ENCODE measurements at places on chromosomes 1 and 21.

DNA sequence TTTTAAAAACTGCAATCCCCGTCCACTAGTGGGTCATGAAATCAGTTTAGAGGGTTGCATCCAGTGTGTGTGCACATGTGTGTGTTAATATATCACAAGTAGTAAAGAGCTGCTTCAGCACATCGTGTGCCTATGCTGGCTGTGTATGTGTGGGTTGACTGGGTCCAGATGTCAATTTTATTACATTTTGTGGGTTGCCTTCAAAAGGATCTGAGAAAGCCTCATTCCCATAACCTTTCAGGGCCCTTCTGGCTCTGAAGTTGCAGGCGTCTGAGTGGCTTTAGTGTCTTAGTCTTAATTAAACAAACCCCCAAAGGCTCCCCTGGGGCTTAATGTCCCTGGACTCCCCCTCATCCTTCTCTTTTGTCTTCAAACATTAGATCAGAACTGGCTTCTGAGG, 19.8 kb downstream of the PLA2G2D start:
- DNase-seq = no peak

GRCh38 chr1:221739018-221739676, 2.7 kb downstream of the DUSP10 start:
- no peak for DNase-seq

DNA sequence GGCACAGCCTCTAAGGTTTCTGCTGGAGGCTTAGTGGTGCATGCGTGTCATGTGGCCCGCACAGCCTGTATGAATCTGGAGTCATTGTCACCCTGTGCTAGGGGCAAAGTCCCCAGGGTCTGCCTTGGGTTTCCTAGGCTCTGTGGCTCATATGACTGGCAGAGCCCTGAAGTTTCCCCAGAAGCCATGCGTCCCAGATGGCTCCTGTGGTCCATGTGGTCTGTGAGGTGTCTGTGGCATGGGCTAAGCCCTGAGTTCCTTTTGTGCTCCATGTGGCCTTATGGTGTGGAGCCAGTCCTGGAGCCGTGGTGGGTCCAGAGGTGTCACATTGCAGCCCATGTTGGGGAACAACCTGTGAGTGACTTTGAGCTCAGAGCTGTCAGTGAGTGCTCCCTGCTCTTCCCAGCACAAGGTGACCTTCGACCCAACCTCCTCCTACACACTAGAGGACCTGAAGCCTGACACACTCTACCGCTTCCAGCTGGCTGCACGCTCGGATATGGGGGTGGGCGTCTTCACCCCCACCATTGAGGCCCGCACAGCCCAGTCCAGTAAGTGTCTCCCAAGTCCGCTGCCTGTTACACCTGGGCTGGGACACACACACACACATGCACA, 57.8 kb upstream of the KDM4A start:
- no peak for DNase-seq

GRCh38 chr1:5991381-5992025, 722 bp downstream of the NPHP4 start:
- no peak for DNase-seq

DNA sequence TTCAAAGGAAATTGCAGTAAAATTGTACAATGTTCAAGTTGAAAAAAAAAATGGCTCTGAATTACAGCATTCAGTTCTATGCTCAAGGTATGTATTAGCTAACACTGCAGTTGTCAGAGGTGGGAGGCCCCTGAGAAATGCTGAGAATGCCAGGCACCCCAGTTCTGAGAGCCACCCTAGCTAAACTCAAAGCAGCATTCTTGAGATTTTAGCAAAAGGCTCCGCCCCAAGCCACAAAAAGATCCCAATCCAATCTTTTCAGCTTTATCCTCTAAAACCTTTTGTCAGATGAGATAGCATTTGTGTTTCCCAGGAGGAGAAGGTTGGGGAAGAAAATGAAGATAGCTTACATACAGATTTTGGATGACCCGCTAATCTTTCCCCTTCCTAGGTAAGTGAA, 68.8 kb downstream of the SMYD2 start:
- no peak for DNase-seq

GRCh38 chr1:207102659-207103058, 1.4 kb upstream of the C4BPA start:
- no peak for DNase-seq

GRCh38 chr1:119771016-119771415, 2.3 kb upstream of the HMGCS2 start:
- no peak for DNase-seq

- DNase-seq = no peak
Observed at GRCh38 chr1:201108614-201109013, 3.6 kb downstream of the CACNA1S start.

- DNase-seq = no peak
Observed at GRCh38 chr1:32346532-32347157, 10.6 kb upstream of the MARCKSL1 start.

- no peak for DNase-seq
Observed at GRCh38 chr1:29211086-29212030, 19.4 kb downstream of the MECR start.

- no peak for DNase-seq
Observed at GRCh38 chr1:157092831-157093230, 6.8 kb downstream of the ETV3L start.

- no peak for DNase-seq
Observed at GRCh38 chr1:1085911-1086841, 12.1 kb upstream of the RNF223 start.

- no peak for DNase-seq
Observed at GRCh38 chr1:54681358-54681757, 34.3 kb upstream of the TTC4 start.

DNA sequence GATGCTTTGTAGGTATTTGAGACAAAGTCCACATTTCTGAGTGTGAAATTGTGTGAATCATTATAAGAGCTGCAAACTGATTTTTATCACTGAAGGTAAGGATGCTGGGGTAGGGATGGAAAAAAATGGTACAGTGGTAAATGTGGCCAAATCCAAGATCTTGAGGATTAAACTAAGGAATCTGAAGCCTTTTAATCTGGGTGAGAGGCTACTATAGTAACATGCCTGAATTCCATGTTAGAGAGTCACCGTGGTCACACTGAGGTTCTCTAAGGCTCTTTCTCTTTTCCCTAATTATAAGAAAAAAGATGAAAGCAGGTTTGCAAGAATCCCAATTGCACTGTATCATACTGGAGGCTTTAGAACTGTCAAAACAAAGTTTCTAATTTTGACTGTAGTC, 17.6 kb downstream of the PTGER3 start:
- DNase-seq = no peak

- DNase-seq = no peak
Observed at GRCh38 chr1:180501865-180502360, 464 bp downstream of the ACBD6 start.

DNA sequence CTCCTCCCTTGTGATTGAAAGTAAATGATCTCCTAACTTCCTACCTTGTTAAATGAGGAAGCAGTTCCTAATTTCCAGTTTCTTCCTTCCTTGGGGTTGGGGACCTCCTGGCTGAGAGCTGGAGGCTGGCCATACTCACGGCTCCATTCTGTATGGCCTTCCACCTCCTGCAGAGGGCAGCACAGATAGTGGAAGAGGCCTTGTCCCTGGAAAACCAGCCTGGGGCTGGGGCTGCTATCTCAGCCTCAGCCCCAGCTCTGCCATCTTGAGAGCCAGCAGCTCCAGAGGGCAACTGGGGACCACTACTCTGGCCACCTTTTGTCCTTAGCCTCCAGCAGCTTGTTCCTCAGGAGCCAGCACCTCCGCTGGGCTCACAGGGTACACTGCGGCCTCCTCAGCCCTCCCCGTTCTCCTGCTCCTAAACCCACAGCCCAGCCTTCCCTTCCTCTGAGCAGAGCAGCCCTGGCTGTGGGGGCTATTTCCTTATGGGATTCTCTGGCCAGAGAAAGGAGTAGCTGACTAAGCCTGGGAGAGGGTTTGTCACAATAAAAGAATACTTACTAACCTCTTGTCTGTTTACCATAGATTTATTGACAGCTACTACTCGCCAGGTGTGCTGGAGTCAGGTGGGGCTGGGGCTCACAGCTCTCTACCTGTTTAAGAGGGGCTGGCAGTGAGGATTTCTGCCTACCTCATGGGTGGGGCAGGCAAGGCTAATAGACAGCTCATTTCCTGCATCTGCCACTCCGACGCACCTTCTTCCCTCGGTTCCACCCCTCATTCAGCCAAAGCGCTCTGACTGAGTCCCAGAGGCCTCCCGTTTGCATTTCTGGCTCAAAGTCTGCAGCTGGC, 6.3 kb downstream of the TMEM234 start:
- peak; percentile 23 for DNase-seq

GRCh38 chr1:10064416-10065343, 31.9 kb downstream of the UBE4B start:
- DNase-seq = no peak

GRCh38 chr1:229191066-229191674, 79.7 kb upstream of the RAB4A start:
- DNase-seq = no peak

DNA sequence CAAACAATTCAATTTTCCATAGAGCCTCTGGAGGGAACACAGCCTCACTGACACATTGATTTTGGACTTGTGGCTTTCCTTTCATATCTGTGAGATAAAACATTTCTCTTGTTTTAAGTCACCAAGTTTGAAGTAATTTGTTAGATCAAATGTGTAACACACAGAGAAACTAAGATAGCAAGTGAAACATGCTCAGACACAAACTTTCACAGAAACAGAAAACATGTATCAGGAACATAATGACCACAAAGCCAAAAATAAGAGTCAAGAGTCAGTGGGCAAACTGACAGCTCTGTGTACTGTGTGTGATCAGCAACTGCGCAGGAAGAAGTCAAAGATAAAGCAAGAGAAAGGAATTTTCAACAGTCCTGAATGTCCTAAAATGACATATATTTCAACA, 1237.5 kb downstream of the AMY1C start:
- DNase-seq = no peak

GRCh38 chr21:34351786-34352241, 12.0 kb upstream of the KCNE2 start:
- no peak for DNase-seq

GRCh38 chr1:236535190-236535589, 11.4 kb downstream of the LGALS8 start:
- DNase-seq = no peak

- DNase-seq = no peak
Observed at GRCh38 chr1:231964961-231965360, 338.4 kb downstream of the DISC1 start.

DNA sequence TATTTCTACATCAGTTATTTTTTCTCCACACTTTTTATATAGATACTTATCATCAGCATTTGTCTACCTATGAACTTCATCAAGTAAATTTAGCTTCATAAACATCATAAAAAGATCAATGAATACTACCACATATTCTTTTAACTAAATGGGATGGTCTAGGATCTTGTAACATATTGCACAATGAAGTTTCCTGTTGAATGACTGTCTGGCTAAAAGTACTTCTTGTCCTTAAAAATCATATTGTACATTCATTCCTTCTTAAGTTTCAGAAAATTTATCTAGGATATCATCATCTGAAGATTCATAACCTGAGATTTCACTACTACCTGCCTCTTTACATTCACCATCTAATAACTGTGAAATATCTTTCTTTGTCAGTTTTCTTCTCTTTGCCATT, 69.0 kb downstream of the MAGI3 start:
- no peak for DNase-seq

DNA sequence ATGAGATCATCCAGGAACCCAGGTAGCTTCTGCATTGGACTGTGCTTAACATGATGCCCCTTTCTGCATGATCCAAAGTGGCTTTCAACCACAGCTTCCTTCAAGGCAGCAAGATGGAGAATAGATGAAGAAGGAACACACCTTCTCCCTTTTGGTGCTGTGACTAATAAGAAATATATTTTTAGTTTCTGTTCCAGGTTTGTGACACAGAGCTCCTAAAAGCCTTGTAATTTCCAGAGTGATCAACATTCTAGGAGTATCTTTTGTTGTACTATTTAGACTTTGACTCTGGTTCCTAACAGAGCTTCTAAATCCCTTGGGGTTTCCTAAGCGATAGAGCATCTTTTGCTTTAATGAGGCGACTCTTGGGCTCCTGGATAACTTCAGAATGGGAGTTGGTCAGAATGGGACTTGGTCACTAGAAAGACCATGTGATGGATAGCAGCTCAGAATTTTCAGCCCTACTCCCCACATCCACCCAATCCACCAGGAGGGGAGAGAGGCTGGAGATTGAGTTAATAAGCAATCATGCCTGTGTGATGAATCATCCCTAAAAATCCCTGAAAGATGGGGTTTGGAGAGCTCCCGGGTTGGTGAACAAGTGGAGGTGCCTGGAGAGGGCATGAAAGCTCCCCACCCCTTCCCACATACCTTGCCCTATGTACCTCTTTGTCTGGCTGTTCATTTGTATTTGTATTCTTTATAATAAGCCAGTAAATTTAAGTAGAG, 134.8 kb downstream of the FGGY start:
- no peak for DNase-seq

GRCh38 chr1:200909757-200910239, 15.1 kb downstream of the INAVA start:
- DNase-seq = no peak

DNA sequence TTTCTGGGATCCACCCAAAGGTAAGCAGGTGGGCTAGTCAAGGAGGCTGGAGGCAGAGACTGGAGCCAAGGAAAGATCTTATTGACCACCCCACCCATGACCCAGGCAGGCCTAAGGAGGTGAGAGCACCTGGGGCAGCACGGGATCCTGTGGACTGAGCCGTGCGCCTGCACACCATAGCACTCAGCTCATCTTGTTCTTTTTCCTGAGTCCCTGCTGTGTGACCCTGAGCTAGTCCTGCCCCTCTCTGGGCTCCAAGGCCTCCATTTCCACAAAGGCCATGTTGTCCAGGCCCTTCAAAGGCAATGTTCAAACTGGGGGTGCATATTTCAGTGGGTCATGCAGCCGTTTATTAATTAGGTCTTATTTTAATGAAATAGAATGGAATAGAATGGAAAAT, 7.2 kb downstream of the FAM131C start:
- no peak for DNase-seq

GRCh38 chr1:85992791-85993190, 163.8 kb downstream of the COL24A1 start:
- DNase-seq = no peak

DNA sequence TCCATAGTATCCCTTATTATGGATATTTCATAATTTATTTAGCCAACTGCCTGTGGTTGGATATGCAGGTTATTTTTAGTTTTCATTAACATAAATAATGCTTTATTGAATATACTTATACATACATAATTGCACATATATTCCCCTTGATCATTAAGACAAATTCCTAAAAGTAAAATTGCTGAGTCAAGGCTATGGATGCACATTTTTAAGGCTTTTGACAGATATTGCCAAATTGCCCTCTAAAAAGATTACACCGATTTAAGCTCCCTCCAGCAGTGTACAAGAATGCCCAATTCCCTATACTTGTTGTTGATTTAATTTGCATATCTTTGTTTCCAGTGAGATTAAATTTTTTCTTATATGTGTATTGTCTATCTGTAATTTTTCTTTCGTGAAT, 176.7 kb downstream of the C1orf94 start:
- DNase-seq = no peak

- DNase-seq = peak; percentile 24
Observed at GRCh38 chr1:184973272-184974055, 844 bp downstream of the NIBAN1 start.

- no peak for DNase-seq
Observed at GRCh38 chr21:39084073-39084472, 99.2 kb downstream of the PSMG1 start.

Data from stimulated activated CD8-positive, alpha-beta memory T cell treated with anti-CD3 and anti-CD28 coated beads, Interleukin-15, amount 100 ng/mL, for 4 hours (primary cell).